ENCODE measurements at places on chromosomes 1 and 21.
A peak's percentile ranks its signal among the peaks of the same experiment; 100 is the strongest.

GRCh38 chr1:245748646-245749045, 593.9 kb downstream of the KIF26B start:
- no peak for DNase-seq

- DNase-seq = no peak
Measured at GRCh38 chr1:214718724-214719123, 115.7 kb downstream of the CENPF start.

DNA sequence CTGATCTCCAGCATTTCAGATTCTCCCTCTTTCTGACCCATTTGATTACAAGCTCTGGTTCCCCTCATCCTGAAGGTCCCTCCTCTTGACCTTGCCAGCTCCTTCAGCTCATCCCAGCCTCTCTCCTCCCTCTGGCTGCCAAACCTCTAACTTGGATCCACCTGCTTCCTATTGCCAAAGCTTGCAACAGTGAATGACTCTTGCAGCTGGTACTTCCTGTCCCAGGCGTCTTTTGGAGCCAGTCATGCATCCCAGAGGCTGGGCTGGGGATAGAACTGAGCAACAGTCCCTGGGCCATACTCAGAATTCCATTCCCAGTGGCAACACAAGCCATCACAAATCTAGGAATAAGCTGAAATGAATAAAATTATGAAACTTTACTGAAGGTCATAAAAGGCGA, 27.7 kb upstream of the SPOCD1 start:
- no peak for DNase-seq

- DNase-seq = peak; percentile 24
Measured at GRCh38 chr1:55257958-55258357, 42.8 kb upstream of the USP24 start.

DNA sequence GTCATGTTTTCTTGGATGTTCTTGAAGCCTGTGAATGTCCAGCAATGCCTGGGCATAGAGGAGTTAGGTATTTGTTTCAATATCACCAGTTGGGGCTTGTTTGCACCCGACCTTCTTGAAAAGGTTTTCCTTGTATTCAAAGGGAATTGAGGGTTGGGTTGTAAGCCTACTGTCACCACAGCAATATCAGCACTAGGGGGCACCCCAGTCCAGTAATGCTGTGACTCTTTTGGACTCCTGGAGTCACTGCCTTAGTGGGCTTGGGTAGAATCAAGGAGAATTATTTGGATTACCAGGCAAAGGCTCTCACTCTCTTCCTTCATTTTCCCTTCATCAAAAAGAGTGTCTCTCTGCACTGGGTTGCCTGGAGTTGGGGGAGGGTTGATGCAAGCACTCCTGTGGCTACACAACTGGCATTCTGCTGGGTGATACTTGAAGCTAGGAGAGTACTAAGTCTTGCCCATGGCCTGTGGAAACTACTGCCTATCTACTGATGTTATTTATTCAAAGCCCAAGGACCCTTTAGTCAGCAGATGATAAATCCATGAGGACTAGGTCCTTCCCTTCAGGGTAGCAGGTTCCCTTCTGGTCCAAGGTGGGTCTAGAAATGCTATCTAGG, 34.5 kb downstream of the OR10R2 start:
- DNase-seq = no peak

DNA sequence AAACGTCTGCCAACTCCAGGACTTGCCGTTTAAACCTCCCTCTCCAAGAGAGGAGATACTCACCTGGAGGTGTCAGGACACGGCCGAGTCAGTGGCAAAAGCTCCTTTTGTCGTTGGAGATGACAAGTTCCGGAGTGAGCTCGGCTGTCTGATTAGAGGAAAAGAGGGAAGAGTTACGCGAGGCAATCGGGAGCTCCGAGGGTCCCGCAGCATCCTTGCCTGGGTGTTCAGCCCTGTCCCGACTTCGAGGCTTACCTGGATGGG, 497 bp downstream of the ID3 start:
- DNase-seq = no peak

- no peak for DNase-seq
Measured at GRCh38 chr1:111723091-111723806, 15.9 kb downstream of the INKA2 start.

GRCh38 chr1:109493227-109493626, 667 bp upstream of the CYB561D1 start:
- DNase-seq = no peak

- peak; percentile 39 for DNase-seq
Measured at GRCh38 chr1:154975409-154976059, 1.1 kb downstream of the CKS1B start.

DNA sequence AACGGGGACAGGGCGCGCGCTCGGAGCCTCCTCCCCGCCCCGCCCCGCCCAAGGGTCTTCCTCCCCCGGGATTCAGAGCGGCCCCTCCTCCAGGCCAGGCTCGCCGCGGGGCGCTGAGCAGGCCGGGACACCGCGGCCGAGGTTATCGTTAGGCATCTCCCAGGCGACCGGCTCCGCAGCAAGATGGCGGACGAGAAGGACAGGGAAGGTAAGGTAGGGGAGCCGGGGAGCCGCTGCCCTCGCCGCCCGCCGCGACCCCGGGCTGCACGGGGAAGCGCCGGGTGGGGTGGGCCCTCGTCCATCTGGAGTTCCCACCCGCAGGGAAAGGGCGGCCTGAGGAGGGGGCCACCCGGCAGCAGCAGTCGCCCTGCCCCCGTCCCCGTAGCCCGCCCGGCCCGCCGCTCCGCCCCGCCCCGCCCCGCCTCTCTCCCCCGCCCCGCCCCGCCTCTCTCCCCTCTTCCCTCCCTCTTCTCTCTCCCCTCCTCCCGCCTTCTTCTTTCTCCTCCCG, 105.9 kb upstream of the HNRNPU start:
- peak; percentile 39 for DNase-seq

GRCh38 chr1:71589005-71589404, 508.2 kb upstream of the ZRANB2 start:
- no peak for DNase-seq

DNA sequence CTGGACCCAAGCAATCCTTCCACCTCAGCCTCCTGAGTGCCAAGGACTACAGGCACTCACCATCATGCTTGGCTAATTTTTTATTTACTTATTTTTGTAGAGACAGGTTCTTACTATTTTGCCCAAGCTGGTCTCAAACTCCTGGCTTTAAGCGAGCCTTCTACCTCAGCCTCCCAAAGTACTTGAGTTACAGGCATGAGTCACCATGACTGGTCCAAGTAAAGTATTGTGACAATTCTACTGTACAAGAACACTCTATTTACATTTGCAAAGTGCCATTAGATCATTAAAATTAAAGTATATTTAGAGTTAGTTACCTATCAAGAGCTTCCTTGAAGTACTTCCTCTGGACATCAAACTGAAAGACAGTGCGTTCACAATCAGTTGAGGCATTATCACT, 44.8 kb downstream of the NRDC start:
- DNase-seq = no peak

DNA sequence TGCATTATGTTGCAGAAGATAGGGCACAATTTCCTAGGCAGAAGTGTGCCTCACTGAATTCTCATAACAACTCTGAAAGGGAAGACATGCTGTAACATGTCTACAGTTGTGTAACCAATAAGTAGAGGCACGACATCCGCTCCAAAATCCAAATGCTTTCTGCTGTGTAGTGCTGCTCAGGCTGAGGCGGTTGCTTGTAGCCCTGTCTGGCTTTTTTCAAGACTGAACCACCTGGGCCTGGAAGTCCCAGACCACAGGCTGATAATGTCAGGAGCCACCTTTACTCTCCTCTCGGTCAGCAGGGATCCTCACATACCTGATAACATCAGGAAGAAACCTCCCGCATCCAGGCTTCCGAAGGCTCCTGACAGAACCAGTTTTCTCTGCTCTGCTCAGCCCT, 10.9 kb downstream of the AKNAD1 start:
- DNase-seq = no peak

- peak; percentile 28 for DNase-seq
Measured at GRCh38 chr1:110060034-110060661, 10.3 kb downstream of the ALX3 start.
